ENCODE measurements at places on chromosomes 12 and 14.

GRCh38 chr12:131066207-131066885, 112.6 kb downstream of the ADGRD1 start:
- DNase-seq: no peak

- no peak for DNase-seq
Observed at GRCh38 chr14:99191395-99192027, 80.5 kb downstream of the BCL11B start.

DNA sequence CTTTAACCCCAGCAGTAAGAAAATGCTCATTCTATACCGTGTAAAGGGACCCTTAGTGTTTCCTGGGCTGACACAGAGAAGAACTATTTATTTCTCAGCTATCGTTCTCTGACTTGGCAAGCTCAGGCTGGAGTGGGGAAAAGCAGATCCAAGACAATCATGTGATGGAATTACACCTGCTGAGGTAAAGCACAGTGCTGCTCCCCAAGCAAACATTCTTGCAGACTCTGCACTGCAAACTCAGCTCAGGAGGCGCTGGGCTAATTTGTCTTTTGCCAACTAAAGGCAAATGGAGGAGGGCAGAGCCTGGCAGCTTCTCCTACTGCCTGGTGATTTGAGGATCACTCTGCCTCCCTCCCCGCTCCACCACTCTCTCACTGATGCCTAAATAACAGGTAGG, 57.8 kb upstream of the FUT8 start:
- no peak for DNase-seq

DNA sequence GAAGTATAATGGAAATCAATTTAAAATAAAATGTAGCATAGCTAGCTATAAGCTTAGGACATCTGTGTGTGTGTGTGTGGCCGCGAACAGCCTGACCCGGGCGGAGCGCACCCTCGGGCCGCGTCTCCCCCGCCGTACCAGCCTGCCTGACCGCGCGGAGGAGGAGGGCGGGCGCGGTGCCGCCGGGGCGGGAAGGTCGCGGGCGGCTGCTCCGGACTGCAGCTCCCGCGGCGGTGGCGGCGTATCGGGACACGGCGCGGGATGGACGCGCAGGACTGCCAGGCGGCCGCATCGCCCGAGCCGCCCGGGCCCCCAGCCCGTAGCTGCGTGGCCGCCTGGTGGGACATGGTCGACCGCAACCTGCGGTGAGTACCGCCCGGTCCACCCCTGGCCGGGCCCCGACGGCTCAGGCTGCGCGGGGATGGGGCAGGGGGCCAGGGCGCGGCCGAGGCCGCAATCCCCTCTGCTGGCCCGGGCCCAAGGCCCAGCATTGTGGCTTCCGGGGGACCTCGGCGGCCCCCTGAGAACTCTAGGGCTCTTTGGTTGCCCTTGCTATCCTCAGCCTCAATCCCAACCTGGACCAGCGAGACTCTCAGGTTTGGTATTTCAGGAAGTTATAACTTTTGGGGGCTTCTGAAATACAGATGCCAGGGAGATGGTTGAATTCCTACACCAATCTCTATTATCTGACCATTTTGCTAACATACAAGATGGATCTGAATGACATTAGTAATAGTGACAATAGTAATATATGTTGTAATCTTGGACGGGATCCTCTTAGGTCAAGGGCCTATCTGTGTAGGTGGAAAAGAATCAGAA, at the start of gene ABHD12B:
TSS of gene ABHD12B (plus strand) at position 140 of the 819 bp plus-strand sequence. CDS start at position 262, 122 bp downstream.
- DNase-seq: no peak

DNA sequence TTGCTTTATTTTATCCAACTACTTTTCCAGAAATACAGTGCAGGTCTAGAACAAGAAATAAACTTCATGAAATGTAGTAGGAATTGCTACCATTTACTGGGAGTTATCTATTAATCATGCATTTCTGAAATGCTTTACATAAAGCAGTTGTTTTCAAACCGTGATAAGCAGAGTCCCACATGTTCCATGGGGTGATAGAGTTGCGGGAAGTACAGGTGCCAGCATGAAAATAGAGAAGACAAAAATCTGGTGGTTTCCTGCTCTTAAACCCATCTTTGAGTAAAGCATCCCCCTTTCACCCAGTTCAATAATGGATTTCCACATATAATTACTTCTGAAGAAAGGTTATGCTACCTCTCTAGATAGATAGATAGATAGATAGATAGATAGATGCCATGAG, 123.7 kb upstream of the PDZRN4 start:
- no peak for DNase-seq

All from stimulated activated CD4-positive, alpha-beta T cell treated with anti-CD3 and anti-CD28 coated beads, Interleukin-4, amount 100 ng/mL, for 24 hours (primary cell).